ENCODE measurements at places on chromosomes 2 and 18. TPM values are rescaled to one million over a fixed set of nuclear protein-coding genes. Genes with fewer than 3 reads are reported as not detected.

- no peak for DNase-seq
These were observed 82.5 kb downstream of the DSEL start for GRCh38 chr18:67433971-67434370.

GALR1 gene
- total RNA-seq, result not detected

MAPRE3 gene
- 2.3 TPM for total RNA-seq

- DNase-seq, result no peak
These were observed 206.0 kb downstream of the HDAC4 start for GRCh38 chr2:239194731-239195317.

GRCh38 chr2:104777721-104778120, 76.2 kb upstream of the POU3F3 start:
- no peak for DNase-seq

GRCh38 chr2:64699712-64700111, 46.0 kb upstream of the SERTAD2 start:
- DNase-seq, result peak; percentile 51

KIF1A gene
- total RNA-seq, result 24.9 TPM

STAMBP gene
- total RNA-seq, result 41.4 TPM

DNA sequence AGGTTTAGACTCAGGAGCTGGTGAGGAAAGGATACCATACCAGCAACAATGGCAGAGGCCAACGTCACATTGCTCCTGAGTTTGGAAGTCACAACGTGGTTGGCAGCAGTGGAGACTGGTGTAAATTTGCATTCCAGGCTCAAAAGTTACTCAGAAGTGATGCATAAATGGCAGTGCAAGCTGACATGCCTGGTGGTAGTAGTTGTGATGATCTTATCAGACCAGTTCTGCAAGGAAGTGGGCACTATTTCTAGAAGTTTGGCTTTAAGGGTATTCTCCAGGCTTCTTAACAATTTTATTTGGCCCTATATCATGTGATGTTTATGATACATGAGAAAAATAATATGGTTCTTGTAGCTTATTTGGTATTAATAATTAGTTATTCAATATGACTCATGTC, 37.8 kb downstream of the CXCR4 start:
- no peak for DNase-seq

DNA sequence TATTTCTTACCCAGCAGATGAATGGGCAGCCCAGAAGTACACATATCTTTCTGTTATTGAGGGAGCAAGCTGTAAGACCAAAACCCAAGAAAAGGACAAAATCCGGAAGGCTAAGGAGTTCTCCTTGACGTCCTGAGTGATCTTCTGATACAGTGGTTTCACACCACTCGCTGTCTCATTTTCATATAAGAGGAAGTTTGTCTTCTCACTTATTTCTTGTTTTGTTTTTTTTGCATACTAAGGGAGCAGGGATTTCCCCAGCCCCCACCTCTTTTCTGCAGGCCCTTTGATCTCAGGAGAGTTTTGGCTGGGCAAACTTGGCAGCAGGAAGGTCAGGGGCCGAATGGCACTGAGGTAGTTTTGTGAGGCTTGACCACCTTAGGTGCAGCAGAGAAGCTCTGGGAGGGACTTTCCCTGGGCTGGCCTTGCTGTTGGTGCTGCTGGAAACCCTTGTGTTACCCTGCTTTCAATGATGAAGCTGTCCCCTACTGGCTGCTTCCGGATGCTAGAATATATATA, 13.3 kb downstream of the CHRNA1 start:
- no peak for DNase-seq

DNA sequence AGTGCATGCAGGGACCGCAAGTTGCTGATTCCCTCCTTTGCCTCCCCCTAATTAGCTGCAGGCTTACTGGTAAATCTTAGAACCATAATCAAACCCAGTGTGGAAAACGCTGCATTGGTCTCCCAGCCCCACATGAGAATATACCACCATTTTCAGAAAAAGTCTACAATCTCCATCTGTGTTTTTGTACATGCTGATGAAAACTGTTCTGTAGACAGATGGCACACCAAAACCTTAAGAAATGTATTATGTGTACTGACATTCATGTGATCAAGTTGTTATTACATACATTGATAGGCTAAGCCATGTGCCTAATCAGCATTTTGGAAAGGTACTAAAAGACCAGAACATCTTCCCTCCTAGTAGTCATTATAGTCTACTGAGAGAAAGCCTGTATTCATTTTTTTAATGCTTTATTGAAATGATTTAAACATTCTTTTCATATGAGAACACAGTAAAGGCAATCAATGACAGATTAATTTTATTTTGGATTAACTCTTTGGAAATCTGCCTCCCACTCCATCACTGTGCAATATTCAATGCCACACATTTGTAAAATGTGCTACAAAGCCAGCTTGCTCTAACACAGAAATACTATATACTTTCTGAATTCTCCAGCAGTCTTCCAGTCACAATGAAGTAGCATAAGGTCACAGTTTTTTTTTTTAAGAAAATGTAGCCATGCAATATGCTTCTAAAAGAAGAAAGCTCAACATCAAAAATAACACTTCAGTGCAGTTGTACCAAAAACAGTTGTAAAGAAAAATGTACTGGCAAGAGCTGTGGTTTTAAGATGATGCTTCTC, 1.8 kb upstream of the CRYGA start:
- DNase-seq, result no peak

DUSP2 gene
- total RNA-seq, result 44.4 TPM

- no peak for DNase-seq
These were observed 10.0 kb upstream of the DIS3L2 start for GRCh38 chr2:231951452-231952035.

DNA sequence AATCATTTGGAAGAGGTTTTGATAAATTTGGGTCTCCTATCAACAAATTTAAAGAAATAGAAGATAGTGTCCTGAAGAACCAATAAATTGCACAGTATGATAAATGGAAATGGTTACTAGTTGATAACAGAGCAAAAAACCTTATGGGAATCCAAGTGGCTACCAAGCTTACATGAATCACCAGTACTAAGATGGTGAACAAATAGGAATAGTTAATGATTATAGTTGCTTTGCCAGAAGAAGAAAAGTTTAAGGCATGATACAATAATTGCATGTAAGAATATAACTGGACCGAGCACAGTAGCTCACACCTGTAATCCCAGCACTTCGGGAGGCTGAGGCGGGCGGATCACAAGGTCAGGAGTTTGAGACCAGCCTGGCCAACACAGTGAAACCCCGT, 19.6 kb upstream of the INO80D start:
- no peak for DNase-seq

- peak; percentile 63 for DNase-seq
These were observed 86.6 kb upstream of the ZFP36L2 start for GRCh38 chr2:43312755-43313641.

DNA sequence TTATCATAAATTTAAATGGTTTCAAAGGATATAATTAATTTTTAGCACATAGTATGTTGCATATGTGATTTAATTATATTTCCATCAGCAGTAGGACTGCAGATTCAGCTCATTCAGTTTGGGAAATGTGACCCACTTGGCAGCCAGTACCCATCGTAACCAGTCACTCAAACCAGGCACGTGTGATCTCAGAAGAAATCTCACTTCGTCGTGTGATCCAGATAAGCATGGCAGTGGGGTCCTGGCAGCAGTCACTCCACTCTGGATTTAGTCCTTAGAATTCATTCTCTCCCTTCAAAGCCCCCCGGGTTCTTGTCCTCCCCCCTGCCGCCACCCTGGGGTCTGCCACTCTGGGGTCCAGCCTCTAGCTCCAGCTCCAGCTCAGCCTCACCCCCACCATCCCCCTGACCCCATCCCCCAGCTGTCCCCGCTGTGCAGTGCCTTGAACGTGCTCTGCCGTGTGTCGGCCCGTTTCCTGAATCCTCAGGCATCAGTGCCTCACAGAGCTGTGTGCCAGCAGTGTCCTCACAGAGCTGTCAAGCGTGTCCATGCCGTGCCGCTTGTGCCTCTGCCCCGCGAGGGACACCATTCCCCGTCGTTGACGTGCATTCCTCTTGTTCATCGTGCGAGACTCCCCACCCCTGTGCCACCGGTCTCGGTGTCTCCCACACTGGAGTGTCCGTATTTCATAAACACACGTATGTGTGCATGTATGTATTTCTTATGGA, 34.8 kb downstream of the TRAPPC12 start:
- DNase-seq, result peak; percentile 47

GRCh38 chr18:32769586-32770053, 3.2 kb downstream of the KLHL14 start:
- no peak for DNase-seq

DNA sequence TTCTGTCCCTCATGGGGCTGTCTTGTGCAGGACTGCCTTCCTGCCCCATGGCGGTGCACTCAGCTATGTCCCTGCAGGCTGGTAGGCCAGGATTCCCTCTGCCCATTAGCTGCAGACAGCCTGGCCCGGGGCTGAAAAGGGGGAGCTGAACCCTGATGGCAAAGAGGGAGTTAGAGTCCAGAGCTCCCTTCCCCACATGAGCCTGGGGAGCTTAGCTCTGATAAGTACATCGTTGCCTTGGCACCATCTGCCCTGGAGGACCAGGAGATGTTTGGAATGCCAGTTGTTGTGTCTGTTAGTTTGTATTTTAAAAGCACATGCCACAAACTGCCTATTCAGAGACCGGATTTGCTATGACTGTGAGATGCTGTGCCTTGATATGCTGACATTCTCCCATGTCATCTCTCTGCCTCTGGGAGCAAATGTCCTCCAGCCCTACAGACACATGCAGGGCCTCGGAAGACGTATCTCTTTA, 65.1 kb upstream of the AFF3 start:
- DNase-seq, result no peak

GRCh38 chr2:26394694-26395093, 7.0 kb upstream of the DRC1 start:
- DNase-seq, result no peak

EFHD1 gene
- 4.2 TPM for total RNA-seq

DNA sequence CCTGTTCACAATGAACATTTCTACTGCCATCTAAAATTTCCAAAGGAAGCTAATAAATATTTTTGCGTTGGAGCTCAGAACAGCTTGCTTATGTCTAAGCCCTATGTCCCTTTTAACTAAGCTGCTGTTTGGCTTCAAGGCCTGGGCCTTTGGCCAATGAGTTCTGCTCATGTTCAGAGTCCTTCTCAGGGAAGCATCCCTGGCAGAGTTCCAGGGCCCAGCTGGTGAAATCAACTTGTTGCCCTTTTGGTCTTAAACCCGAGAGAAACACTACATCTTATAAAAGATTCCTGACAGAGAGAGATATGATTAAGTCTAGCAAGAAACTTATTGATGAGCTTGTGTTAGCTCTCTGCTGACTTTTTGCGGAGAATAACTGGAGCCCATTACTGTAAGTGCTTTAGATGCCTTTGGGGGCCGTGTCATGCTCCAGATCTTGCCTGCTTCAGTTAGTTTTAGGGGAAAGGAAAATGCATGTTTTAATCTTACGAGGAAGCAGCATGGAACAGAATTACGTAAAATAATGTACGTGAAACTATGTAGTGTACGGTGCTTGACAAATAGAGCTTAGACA, 102.5 kb upstream of the NOSTRIN start:
- DNase-seq, result peak; percentile 53

DNA sequence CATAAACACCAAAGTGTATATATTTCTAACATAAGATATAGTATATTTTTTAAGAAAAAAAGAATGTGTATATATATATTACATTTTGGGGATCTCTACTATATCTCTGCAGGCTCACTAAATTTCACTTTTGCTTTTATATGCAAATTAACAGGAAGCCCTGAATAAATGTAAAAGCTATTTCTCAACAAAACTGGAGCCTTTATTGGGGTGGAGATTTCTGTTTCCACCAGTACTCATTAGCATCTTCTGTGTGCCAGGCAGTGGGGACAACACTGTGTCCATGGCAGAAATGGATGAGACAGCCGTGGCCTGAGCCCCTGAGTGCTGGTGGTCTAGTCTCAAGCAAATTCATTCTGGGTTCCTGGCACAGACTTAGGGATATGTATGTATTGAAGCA, 41.3 kb downstream of the C18orf63 start:
- DNase-seq, result no peak

MOCOS gene
- not detected for total RNA-seq

GRCh38 chr2:149087751-149088150, 49.3 kb downstream of the LYPD6B start:
- no peak for DNase-seq

Data from G401 (cell line).